ENCODE measurements at places on chromosomes 13 and 19.

DNA sequence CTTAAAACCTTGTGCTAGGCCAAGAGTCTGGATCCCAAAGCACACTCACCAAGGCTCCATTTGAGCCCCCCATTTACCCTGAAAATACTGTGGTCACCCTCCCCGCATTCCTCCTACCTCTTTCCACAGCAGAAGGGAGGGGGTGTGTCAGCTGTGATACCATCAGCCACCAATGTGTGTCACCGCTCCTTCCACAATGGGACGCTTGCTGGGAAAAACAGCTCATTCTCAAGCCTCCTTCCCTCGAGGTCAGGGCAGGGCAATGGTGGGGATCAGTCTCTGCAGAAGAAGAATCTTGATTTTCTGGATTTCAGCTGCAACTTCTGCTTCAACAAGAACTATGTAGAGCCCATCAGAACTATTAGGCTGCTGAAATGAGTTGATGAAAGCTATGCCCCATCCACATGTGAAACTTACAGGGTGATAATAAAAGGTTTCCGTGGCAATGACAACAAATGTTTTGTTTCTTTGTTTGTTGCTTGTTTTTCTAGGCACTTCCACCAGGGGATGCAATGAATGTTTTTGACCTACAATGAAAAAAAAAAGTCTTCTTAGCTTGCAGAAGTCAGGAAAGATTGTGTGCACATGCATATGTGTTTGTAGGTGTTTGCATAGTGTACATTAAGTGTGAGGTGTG, 26.4 kb upstream of the ZNF507 start:
- DNase-seq, result peak; percentile 20

DNA sequence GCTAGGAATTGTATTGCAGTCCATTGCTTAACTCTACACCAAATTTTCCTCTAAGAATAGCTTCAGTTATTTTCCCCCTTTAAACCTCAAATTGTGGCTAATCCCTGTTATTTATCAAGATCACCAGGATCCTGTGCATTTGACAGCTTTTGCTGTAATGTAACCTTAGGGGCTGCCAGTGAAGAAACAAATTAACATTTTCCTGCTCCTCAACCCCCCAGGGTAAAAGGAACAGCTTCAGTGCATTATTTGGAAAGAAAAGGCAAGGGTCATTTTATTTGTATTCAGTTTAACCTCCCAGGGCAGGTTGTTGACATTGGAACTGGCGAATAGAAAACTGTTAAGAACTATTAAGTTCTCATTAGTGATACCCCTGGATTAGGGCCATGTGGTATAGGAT, 57.0 kb downstream of the PCDH20 start:
- peak; percentile 77 for DNase-seq

DNA sequence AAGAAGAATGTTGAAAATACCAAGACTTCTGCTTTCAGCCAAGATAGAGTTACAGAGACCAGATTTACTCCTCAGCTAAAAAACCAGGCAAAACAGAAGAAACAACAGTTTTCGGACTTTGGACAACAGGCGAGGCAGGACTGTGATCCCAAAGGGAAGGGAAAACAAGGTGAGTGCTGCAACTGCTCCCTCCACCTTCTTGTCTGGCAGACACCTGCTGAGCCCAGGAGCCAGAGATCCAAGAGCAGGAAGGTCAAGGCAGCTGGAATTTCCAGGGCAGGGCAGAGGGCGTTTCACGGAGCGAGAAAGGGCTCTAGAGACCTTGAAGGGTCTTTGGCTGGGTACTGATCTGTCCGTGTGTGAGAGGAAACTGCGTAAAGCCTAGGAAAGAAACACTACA, 32.9 kb upstream of the SLC7A9 start:
- DNase-seq, result no peak

- DNase-seq, result no peak
These were observed 24.2 kb downstream of the MIPEP start for GRCh38 chr13:23865026-23865425.

- no peak for DNase-seq
These were observed 103.5 kb downstream of the SUCLA2 start for GRCh38 chr13:47897411-47898050.

GRCh38 chr13:43929947-43930346, 50.2 kb downstream of the LACC1 start:
- DNase-seq, result peak; percentile 19

GRCh38 chr13:76335463-76335862, 550.7 kb downstream of the KCTD12 start:
- DNase-seq, result no peak

DNA sequence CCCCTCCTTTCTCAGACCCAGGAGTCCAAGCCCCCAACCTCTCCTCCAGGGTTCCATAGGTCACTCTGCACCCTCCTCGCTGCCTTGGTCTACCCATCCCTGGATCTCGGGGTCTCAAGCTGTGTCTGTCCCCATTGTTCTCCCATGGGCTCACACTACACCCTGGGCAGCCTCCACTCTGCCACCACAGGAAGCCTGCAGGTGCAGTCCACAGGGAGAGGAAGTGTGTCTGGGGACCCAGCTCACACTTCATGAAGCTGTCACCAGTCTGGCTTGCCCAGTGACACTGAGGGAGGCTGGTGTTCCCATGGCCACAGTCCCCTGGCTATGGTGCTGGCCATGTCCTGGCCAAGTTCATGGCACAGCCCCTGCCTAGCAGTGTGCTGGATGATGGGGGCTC, 5.3 kb downstream of the NECTIN2 start:
- peak; percentile 30 for DNase-seq

- no peak for DNase-seq
These were observed 66.0 kb upstream of the TPP2 start for GRCh38 chr13:102530751-102531150.

DNA sequence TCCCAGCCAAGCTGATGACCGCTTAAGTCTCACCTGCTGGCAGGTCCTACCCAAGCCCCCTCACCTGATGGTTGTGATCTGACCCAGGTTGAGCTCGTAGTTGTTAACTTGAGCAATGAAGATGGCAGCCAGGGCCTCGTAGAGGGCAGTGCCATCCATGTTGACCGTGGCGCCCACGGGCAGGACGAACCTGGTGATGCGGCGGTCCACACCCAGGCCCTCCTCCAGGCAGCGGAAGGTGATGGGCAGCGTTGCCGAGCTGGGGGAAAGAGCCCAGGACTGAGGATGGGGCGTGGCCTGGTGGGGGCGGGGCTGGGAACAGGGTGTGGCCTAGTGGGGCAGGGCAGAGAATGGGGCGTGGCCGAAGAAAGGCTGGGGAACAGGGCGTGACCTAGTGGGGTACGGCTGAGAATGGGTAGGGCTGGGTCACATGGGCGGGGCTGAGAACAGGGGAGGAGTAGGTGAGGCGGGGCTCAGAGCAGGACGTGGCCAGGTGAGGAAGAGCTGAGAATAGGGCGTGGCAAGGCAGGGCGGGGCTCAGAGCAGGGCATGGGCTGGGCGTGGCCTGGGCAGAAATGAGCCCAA, 12.9 kb downstream of the OR7C2 start:
- no peak for DNase-seq

GRCh38 chr13:97856304-97856675, 97.2 kb upstream of the IPO5 start:
- DNase-seq, result no peak

GRCh38 chr13:39273953-39274738, 235.9 kb downstream of the NHLRC3 start:
- DNase-seq, result peak; percentile 74

DNA sequence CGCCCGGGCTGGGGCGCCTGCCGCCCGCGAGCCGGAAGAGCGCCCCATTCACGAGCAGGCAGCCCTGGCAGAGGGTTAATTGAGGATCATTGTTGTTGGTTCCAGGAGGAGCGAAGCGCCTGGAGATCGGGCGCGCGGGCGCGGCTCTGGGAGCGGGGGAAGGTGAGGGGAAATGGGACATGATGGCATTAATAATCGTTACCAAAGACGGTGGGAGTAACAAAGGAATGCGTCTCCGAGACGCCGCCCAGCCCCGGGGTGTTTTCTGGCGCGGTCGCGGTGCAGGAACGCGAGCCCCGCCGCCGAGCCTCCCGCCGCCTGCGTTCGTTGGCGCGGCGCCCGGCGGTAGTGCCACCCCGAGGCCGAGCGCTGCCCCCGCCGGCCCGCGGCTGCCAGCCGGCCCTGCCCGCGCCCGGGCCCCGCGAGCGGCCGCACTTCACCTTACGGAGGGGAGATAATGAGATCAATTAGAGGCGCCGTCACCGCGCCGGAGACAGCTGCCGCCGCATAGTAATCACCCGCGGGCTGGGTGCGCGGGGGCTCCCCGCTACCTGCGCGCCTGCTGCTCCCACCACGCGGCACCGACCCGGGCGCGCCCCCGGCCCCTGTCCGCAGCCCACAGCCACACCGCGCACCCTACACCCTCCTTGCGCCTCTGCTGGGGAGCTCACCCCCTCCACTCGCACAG, 2.8 kb downstream of the ZNF536 start:
- no peak for DNase-seq

- no peak for DNase-seq
These were observed 37.9 kb upstream of the ATP11A start for GRCh38 chr13:112651750-112652511.

DNA sequence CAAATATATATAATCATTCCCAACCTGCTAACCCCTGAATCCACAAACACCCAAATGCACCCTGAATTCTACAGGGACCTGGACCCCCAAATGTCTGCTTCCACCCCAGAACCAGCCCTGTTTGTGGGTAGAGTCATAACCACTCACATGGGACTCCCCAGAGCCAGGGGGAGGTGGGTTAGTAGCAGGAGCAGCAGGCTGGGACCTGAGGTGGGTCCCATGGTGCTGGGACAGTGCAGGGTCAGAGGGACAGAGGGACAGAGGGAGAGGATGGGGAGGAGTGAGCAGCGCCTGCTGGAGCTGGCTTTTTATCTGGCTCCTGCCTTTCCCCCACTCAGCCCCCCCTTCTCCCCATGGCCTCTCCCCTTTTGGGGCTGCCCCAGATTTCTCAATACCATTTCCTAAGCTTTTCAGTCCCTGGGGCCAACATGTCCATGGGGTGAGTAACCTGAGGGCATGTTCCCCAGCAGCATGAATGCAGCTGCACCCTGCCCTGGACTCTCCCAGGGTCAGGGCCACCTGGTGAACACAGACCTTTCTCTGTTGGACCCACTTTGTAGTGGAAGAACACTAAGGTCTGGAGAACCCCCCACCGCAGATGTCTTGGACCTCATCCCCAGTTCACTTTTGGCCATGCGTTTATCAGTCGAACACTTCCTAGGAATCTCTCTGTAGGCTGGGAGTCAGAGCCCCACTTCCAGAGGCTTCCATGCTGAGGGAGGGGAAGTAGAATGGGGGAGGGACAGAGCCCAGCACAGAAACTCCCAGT, at the start of gene C3:
C3 (minus strand) TSS at position 282 of the 769 bp plus-strand sequence; CDS start at position 221, 61 bp downstream.
- no peak for DNase-seq

- no peak for DNase-seq
These were observed 22.0 kb downstream of the SIN3B start for GRCh38 chr19:16851031-16851712.

DNA sequence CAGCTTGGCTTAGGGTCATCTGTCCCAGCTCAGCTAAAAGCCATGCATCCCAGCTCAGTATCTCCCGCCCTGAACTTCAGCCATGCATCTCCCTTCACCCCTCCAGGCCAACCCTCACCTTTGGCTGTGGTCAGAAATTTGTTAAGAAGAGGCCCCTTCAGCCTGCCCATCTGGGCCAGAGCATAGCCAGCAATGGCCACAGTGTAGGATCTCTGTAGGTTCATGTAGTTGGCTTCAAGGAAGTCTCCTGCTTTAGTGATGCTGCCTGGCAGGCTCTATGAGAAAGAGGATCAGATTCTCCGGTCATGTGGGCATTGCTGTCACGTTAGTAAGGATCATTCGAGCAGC, 16.6 kb upstream of the TNFSF14 start:
- DNase-seq, result no peak

GRCh38 chr19:46860846-46861690, at the start of gene ARHGAP35:
TSS of gene ARHGAP35 (plus strand) at chr19:46860997. CDS start at chr19:46918676, 57,679 bp downstream.
- peak; percentile 97 for DNase-seq

GRCh38 chr19:49677231-49677900, at the start of gene PRMT1:
TSS of gene PRMT1 (plus strand) at chr19:49677271. CDS start at chr19:49677281, 10 bp downstream.
- peak; percentile 90 for DNase-seq

GRCh38 chr13:74325106-74325505, 190.9 kb upstream of the KLF12 start:
- peak; percentile 83 for DNase-seq

DNA sequence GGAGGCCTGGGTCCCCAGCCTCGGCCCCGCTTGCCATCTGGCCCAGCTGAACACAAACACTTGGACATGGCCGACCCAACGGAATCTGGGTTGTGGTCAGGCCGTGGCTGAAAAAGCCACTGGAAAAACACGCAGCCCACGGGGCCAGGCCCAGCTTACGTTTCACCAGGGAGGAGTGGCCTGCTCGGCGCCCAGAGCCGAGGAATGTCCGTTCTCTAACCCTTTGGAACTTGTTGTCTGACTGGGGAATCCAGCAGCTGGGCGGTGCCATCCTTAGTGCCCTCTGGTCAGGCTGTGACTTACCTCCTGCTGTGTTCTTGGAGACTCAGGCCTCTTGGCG, 13.8 kb downstream of the CILP2 start:
- no peak for DNase-seq

GRCh38 chr13:28329395-28330158, 165.4 kb downstream of the FLT1 start:
- no peak for DNase-seq

DNA sequence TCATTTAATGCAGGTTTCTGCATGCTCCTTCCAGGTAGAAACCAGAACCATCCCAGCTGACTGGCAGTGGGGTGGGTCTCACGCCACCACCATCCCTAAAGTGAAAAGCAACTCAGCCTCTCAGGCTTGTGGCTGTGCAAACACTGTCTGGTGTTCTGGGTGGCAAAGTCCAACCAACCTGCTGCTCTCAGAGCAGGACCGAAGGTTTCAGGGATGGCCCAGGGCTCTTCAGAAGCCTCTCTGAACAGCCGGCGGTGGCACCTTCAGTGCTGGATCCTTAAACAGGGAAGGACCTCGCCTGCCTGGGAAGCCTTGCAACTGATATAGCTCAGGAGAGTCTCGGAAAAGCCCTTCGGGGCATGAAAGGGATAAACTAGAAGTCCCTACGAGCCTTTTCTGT, 100.8 kb downstream of the COL4A1 start:
- no peak for DNase-seq

DNA sequence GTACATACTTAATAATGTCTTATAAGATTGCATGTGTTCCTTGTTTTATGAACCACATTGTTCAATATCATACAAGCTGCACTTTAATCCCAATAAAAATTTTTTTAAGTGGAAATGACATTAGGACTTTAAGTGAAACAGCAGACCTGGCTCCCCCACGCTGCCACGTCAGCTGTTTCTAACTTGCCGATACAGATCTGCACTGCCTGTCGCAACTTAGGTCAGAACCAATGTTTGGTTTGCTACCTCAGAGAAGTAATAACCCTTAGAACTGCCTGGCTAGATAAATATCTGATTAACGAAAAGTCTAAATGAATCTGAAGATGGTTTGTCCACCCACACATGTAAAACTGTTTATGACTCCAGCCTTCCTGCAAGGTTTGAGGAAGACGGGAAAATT, 327.5 kb upstream of the DACH1 start:
- no peak for DNase-seq

DNA sequence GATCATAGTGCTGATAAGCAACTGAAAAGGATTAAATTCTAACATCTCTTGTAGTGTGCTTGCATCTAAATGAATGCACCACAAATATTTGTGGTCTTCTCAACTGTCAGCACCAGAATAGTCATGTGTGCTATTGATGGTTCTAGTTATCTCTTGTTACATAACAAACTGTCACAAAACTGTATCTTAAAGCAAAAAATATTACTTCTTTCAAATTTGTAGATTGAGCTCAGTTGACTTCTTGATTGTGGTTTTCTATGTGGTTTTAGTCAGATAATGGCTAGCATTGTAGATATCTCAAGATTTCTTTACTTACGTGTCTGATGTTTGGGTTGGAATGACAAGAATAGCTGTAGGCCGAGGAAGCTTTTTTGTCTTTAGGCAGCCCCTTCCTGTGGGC, 431.3 kb downstream of the SLITRK6 start:
- DNase-seq, result no peak
